ENCODE measurements at places on chromosomes 6 and 20.

DNA sequence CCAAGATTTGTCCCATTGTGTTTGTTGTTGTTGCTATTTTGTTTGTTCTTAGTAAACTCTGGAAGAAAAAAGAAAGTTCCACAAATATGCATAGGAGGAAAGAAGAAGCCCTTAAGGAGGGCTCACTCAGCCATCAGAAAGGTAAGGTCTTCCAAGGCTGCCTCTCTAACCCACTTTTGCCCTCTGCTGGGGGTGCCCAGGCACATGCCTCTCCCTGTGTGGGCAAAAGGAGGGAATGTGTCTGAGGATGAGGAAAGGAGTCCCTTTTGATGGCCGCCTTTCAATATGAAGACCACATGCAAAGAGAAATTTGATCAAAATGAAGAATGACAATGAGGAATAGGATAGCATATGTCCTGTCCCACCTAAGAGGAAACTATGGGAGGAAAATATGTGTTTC lies 248.2 kb upstream of the POU3F2 start:
- DNase-seq = no peak

GRCh38 chr6:33235221-33235634 lies 26.9 kb downstream of the RING1 start:
- DNase-seq = no peak

DNA sequence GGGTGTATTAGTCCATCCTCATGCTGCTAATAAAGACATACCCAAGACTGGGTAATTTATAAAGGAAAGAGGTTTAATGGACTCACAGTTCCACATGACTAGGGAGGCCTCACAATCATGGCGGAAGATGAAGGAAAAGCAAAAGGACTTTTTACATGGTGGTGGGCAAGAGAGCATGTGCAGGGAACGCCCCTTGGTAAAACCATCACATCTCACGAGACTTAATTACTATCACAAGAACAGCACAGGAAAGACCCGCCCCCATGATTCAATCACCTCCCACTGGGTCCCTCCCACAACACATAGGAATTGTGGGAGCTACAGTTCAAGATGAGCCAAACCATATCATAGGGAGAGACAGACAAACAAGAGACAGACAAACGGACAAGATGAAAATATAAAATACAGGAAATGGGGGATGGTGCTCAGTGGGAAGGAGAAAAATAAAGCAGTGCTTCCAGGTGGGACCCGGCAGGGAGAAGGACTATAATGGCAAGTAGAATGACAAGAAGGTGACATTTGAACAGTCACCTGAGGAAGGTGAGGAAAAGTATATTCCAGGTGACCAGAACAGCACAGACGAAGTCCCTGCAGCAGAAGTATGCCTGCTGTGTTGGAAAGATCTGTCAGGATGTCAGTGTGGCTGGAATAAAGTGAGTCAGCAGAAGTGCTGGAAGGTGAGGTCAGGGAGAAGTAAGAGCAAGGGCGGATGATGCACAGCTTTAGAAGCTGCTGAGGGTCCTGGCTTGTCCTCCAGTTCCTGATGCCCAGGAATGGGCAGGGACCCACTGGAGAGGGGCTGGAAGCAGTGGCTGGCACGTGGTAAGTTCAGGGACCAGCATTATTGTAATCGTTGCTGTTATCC lies 61.1 kb downstream of the SLC2A10 start:
- DNase-seq = no peak

GRCh38 chr6:37257320-37257633 lies 295 bp upstream of the TBC1D22B start:
- no peak for DNase-seq

DNA sequence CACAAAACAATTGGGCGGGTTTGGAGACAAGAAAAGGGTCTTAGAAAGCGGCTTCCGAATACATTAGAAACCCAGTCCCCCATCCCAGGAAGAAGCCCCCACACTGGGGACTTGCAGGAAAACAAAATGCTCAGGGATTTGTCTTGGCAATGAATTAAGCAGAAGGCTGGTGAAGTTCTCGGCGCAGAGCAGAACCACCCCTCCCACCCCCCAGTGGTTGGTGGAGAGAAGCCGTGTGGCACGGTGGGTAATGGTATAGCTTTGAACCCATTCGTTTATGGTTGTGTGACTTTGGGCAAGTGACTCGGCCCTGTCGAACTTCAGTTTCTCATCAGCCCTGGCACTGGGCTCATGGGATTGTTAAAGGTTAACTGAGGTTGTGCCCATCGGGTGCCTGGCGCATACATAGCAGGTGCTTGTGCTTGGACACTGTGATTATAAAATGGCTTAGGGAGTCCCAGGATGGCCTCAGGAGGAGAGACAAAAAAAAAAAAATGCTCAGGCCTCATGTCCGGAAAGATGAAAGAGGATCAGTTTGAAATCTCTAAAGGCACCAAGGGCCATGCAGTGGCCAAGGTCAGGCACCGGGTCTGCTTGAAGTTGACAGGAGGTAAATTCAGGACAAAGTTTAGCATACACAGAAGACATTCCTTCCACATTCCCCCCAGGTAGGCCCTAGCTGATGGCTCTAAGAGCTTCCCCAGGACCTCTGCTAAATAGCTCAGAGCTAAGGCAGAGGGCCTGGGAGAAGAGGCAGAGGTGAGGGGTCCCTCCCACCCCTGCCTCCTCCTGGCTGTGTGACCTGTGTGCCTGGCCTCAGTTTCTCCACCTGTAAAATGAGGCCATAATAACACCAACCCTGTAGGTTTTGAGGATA lies 120.1 kb upstream of the PTPN1 start:
- DNase-seq = no peak

DNA sequence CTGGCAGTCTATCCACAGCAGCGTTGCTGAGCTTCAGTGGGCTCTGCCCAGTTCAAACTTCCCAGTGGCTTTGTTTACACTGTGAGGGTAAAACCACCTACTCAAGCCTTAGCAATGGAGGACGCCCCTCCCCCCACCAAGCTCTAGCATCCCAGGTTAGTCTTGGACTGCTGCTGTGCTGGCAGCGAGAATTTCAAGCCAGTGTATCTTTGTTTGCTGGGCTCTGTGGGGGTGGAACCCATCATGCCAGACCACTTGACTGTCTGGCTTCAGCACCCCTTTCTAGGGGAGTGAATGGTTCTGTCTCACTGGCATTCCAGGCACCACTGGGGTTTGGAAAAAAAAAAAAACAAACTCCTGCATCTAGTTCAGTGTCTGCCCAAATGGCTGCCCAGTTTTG lies 249.7 kb upstream of the SYNCRIP start:
- no peak for DNase-seq

GRCh38 chr6:123967905-123968304 lies 164.2 kb downstream of the NKAIN2 start:
- DNase-seq = peak; percentile 97

GRCh38 chr20:54875307-54875706 lies 399.9 kb downstream of the DOK5 start:
- no peak for DNase-seq

DNA sequence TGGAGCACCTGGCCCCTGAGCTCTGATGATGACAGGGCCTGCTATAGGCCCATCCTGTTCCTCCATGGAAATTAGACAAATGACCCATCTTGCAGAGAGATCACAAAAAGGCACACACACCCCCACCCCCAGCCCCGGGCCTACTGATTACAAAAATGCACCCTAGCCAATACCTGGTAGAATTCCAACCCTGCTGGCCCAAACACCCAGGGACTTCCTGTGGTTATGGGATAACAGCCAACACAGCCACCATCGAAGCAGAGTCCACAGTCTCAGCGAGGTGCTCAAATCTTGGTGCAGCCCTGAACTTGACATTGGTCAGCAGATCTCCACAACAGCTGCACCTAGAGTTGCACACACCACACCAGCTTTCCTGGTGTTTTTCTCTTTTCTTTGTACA lies 17.0 kb downstream of the NCR2 start:
- DNase-seq = no peak

- DNase-seq = peak; percentile 69
Measured at GRCh38 chr6:165671222-165671768, 8.3 kb upstream of the PDE10A start.

DNA sequence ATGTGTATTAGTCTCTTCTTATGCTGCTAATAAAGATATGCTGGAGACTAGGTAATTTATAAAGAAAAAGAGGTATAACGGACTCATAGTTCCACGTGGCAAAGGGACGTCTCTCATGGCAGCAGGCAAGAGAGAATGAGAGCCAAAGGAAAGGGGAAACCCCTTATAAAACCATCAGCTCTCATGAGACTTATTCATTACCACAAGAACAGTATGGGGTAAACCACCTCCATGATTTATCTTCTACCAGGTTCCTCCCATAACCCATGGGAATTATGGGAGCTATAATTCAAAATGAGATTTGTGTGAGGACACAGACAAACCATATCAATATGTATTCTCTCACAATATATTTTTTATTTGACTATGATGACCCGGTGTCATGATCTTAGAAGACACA lies 109.1 kb downstream of the UTRN start:
- no peak for DNase-seq

- DNase-seq = no peak
Measured at GRCh38 chr6:36691011-36691410, 6.6 kb upstream of the RAB44 start.

DNA sequence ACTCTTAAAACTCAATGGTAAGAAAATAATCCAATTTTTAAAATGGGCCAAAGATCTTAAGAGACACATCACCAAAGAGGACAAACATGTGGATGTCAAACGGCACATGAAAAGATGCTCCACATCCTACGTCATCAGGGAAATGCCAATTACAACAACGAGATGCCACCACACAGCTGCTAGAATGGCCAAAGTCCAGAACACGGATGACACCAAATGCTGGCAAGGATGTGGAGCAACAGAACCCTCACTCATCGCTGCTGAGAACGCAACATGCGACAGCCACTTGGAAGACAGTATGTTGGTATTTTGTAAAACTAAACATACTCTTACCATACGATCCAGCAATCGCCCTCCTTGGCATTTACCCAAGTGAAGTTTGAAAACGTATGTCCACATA lies 132.8 kb upstream of the CDH4 start:
- no peak for DNase-seq

DNA sequence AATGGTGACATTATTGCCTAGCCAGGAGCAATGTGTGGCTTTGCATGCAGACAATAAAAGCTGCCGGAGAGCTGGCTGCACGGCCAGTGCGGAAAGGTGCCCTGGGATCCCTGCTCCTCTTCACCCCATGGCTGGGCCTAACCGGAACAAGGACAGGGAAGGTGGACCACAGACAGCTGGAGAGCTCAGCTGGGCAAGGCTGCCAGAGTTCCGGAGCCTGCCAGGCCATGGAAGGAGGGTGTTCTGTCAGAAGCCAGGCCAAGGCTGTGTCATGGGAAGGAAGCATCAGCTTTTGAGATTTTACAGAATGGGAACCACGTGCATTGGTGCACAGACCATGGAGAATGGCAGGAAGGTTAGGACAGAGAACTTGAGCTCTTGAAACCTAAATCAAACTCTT lies 25.0 kb downstream of the MAP1LC3A start:
- DNase-seq = no peak

DNA sequence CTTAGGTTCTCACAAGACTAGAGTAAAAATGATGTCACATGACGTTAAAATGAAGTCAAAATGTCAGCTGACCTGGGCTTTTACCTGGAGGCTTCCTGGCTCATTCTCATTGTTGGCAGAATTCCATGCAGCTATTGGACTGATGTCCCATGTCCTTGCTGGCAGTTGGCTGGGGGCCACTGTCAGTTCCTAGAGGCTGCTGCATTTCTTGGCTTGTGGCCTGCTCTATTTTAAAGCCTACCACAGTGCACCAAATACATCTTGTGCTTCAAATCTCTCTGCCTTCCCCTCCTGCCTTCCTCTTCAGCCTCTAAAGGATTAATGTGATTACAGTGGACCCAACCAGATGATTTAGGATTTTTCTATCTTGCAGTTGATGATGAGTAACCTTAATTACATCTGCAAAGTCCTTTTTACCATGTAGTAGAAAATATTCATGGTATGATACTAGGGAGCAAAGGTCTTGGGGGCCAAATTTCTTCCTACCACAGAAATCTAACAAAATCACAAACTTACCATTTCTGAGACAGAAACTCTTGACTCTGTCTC lies 81.9 kb downstream of the FIG4 start:
- no peak for DNase-seq

GRCh38 chr6:83707829-83708545 lies 914 bp downstream of the SNAP91 start:
- no peak for DNase-seq

- DNase-seq = no peak
Measured at GRCh38 chr20:7080472-7080871, 313.0 kb downstream of the BMP2 start.

- no peak for DNase-seq
Measured at GRCh38 chr6:26269531-26270485, 95.2 kb upstream of the BTN3A2 start.

DNA sequence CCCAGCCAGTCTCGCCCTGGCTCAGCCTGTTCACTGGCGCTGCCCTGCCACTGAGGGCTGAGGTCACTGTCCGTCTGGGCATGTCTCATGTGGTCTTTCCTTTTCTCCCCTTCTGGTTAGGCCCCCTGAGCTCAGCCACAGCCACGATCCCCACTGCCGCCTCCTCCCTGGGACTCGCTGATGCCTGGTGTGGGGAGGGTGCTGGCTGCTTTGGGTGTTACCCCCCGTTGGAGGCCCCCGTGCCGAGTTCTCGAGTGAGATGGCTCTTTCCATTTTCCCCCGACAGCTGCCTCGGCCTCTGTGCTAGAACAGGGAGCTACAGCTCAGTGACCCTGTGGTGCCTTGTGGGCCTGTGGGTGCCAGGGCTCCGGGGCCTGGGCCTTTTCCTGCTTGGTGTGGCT lies 14.9 kb upstream of the TCFL5 start:
- no peak for DNase-seq

DNA sequence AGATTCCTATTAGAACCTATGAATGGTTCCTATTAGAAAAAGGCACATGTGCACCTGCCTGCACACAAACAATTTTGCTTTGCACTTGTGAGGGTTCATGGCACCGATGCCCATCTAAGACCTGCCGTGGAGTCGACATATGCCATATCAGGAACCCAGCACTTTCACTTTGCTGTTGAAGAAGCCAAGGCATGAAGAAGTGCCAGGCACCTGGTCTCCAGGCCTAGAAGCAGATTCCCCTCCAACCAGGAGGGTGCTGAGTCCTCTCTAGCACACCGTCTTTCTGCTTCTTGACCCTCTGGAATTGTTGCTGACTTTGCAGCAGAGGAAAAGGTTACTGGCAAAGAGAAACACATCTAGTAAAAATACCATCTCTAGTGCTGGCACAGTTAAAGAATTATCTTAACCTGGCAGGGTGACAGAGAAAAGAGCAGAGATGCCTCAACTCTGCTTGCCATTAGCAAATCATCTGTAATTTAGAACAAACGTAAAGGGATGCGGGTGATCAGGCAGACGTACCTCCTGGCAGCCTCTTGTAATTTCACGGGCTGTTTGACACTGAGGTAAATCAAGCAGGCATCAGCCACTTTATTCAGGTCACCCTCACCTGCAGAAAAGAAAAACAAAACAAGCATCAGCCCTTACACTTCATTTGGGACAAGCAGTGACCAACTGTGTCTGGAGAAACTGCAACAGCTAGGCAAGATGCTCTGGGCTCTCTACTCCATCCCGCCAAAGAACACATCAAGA lies 37.2 kb downstream of the TTI1 start:
- no peak for DNase-seq

All from NCI-H524 treated with DMSO at 0.1 percent for 48 hours (cell line).